ENCODE measurements at places on chromosomes 3 and 15.
A peak's percentile ranks its signal among the peaks of the same experiment; 100 is the strongest.

DNA sequence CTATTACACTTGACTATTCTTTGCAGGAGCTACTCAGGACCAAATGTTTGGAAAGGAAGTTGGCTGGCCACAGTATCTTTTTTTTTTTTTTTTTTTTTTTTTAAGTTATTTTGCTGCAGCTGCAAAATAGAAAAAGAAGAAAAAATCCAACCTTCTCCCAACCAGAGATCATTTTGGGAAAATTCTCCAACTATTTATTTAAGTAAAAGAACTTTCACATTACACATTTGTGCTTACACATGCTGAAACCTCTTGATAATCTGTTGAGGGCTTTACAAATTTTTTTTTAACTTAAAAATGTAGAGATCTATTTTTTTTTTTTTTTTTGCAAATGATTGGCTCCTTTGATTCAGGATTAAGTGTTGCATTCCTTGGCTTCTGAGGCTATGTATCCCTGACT, 148.0 kb downstream of the POLR2M start:
- no peak for DNase-seq

GRCh38 chr3:127106456-127106855, 86.5 kb upstream of the PRR23E start:
- DNase-seq = no peak

DNA sequence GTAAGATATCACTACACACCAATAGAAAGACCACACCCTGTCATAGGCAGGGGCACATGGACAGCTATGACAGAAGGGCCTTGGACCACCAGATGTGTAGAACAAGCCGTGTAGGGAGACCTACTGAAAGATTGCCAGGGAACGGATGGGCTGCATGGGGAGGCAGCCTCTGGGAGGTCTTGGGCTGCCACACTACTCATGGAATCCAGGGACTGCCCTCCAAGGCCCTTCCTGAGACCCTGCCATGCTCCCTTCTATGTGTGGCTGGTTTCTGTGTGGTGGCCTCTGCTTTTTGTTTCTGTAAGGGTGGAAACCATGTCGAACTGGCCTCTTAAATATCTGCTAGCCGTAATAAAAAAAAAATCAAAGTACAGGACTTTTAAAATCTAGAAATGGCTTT, 86.9 kb downstream of the OCA2 start:
- DNase-seq = no peak

GRCh38 chr15:48225771-48226170, 19.7 kb downstream of the SLC12A1 start:
- DNase-seq = no peak

DNA sequence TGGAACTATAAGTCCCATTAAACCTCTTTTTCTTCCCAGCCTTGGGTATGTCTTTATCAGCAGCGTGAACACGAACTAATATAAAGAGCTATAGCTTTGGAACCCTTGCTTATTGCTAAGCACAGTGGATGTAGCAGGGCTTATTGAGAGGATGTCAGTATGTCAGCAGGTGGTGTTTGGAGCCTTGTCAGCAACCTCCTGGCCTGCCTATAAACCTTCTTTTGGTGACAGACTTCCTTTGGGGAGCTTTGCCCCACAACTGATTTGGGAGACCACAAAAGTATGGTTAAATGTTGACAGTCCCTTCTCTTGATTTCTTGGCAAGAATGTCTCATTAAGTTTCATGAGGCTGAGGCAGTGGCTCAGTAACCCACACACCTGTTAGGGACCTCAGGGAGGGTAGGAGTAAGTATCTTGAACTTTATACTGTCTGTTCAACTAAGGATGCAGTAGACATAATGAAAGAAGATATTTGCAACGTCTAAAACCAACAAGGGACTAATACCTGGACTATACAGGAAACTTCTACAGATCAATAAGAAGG, 14.8 kb downstream of the CCNDBP1 start:
- DNase-seq = no peak

DNA sequence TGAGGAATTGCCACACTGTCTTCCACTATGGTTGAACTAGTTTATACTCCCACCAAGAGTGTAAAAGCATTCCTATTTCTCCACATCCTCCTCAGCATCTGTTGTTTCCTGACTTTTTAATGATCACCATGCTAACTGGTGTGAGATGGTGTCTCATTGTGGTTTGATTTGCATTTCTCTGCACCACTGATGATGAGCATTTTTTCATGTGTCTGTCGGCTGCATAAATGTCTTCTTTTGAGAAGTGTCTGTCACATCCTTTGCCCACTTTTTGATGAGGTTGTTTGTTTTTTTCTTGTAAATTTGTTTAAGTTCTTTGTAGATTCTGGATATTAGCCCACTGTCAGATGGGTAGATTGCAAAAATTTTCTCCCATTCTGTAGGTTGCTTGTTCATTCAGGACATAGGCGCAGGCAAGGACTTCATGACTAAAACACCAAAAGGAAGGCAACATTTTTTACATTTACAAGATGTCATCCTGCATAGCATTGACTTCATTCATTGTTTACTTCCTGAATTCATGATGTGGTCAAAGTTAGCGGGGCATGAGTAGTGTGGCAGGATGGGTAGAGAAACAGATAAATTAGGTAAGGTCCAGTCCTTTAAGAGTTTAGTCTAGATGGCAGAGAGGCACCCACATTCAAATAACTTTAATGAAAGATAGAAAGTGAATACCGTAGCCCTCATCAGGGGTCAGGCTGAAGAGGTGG, 45.1 kb upstream of the LPP start:
- no peak for DNase-seq

DNA sequence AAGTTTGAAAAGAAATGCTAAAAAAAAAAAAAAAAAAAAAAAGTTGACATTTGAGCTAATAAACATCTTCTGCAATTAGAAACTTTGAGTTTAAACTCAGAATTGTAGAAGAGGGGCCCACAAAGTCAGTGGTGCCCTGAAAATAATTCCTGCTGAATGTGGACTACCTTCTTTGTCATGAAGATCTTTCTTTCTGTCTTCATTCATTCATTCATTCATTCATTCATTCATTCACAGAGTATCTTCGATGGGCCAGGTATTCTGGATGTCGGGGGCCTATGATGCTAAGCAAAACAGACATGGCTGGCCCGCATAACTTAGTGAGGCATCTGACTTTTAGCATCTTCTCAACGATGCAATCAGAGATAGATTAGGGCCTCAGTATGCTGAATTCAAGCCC, 24.6 kb downstream of the ETV5 start:
- no peak for DNase-seq

DNA sequence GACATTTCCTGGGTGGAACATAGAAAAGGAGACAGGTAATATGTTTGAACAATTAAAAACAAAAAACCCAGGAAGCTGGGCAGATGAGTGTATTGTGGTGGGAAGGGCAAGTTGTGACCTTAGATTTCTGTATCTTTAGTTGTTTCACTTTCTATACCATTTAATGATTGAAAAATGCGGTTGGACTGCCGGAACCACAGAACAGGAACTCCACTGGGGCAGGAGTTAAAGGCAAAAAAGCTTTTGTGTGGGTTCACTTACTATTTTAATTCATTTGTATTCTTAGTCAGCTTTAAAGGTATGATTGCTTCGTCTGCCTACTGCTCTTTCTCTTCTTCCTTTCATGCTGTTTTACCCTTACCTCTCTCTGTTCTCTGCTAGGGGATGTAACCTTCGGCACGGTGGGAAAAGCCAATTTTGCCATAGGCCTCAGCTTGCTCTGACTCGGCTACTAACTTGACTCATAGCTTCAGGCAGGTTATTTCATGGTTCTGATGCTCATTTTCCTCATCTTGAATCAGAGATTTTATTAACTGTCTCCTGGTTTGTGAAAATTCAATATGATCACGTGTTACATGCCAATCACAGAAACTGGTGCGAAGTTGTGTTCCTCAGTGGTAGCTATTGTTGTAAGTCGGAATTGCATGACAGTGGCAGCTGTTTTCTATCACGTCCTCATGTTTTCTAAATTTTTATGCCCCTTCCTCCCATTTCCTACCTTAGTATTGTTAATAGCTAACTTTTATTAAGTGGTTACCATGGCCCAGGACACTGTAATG, 1.6 kb upstream of the MCTP2 start:
- DNase-seq = no peak

DNA sequence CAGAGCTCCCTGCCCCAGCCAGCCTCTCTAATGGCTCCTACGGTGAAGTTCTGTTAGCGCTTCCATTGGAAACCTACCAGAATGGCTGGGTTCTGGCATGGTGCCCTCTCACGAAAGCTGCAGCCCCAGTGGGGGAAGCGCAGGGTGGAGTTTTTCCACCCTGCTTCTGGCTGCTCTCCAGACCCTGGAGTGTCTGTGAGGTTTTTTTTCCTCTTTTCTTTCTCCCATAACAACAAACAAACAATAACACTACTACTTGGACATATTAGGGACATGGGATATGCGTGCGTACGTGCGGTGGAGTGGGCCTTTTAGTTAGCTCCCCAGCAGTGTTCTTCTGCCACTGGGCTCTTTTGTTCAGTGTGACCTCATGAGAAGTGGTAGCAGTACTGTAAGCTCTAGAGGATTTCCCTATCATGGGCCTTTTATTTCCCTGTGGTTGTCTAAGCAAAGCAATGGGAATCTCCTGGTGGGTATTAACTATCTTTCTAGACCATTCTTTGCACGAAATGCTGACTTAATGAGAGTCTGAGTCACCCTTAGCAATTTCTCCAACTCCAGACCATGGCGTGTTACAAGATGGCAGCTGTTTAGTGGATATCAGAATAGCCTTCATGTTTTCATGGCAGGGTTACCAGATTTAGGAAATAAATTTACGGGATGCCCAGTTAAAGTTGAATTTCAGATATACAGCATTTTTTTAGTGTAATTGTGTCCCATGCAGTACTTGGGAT, 161.9 kb downstream of the FNDC3B start:
- peak; percentile 12 for DNase-seq

- DNase-seq = no peak
Measured at GRCh38 chr3:158470944-158471638, 99.9 kb upstream of the MLF1 start.

- DNase-seq = peak; percentile 72
Measured at GRCh38 chr15:100114100-100114499, 227.7 kb downstream of the ADAMTS17 start.

DNA sequence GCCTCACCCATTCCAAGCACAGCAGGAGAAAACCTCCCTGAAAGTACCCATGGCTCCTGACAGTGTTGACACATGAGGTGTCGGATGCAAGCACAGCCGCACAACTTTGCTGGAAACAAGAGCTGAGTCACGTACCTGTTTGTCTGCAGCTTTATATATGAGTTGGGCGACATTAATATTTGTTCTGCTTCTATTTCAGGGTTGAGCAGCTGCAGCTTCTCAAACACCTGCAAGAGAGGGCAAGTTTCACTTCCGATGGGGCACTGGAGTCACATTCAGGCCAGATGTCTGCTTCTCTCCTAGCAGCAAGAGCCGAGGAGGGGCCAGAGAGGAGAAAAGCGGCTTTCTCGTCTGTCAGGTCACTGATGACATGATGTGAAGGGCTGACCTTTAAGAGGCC, 88.0 kb downstream of the NUP210 start:
- DNase-seq = no peak

DNA sequence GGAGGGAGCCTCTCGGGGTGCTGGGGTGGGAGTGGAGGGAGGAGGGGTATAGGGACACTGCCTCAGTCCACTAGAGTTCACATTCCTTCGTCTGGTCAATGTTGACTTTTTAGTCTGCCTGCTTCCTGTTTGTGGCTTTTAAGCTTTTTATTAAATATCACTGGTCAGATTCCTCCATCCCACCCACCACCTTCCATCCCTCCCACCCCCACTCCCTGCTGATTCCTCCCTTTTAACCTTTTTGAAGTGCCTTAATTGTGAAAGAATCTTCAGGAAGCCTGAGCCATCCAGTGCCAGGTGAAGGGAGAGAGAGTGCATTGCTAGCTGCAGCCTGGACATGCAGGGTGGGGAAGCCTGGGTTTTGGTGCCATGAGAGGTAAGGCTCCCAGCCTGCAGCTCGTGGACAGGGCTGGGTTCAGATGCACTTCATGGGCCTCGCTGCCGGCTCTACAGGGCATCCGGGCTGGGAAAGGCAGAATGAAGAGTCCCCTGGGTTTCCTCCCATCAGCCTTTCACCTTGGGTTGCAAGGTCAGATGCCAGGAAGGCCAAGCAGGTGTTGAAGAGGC, 105.9 kb downstream of the DNAJB8 start:
- no peak for DNase-seq

- peak; percentile 65 for DNase-seq
Measured at GRCh38 chr15:68585574-68586273, 6.9 kb downstream of the CORO2B start.

- no peak for DNase-seq
Measured at GRCh38 chr3:52198643-52199608, 966 bp downstream of the ALAS1 start.

- DNase-seq = no peak
Measured at GRCh38 chr15:26759986-26760385, 12.9 kb downstream of the GABRB3 start.

GRCh38 chr3:59796456-59796855, 746.6 kb upstream of the CFAP20DC start:
- no peak for DNase-seq

GRCh38 chr15:90367576-90367975, 15.5 kb downstream of the ZNF774 start:
- no peak for DNase-seq

DNA sequence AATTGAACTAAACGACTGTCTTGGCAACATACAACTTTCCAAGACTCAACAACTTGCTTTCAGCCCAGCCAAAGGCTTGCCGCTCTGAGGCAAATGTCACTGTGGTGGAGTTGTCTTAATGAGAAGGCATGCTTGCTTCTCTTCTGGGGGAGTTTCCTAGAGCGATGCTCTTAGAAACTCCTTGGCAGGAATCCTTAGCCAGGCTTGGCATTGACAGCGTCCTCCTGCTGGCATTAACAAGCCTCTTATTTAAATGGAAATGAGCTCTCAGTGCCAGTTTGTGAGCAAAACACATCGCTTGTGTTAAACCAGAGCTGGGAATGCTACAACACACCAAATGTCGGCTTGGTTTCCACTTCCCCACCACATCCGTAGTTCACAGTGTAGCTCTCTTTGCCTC, 265.5 kb upstream of the TPRG1 start:
- DNase-seq = peak; percentile 75

- DNase-seq = no peak
Measured at GRCh38 chr15:92025706-92026270, 172.3 kb downstream of the SLCO3A1 start.

DNA sequence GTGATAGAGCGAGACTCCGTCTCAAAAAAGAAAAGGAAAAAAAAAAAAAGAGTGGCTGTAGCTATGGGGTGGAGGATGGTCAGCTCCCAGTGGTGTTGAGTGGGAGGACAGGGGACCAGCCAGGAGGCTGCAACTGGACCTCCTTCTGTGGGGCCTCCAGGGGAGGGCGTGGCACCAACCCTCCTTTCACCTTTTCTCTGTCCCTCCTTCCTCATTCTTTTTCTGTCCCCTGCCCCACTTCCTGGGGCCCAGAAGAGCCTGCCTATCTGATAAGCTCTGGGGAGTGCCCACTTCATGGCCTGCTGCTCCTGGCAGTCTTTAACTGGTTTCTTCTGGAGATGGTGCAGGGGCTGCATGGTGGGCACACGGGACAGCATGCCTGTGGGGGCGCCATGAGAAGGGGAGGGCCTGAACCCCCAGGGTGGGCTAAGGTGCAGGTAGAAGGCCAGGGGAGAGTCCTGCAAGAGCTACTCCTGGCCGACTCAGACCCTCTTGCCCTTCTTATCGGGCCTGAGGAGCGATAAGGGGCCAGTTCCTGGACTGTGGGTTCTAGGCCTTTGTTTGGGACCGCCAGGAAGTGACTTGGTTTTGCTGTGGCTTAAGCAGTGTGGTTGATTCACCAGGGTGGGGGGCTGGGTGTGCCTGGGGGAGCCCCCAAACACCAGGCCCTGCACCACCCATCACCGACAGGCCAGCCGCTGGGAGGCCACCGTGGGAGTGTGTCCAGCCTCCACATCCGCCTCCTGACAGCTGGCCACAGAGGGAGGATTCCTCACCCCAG, 49.4 kb upstream of the FLNB start:
- DNase-seq = no peak
